Right cardiac atrium (tissue), 5 donors: ENCODE measurements at places on chromosomes 7 and 10. TPM values are rescaled to one million over a fixed set of nuclear protein-coding genes. Genes with fewer than 3 reads are reported as not detected.

- DNase-seq: no peak
Measured at GRCh38 chr7:14207138-14207537, 217.7 kb upstream of the ETV1 start.

- no peak for DNase-seq
Measured at GRCh38 chr7:79529214-79529880, 75.9 kb upstream of the MAGI2 start.

GRCh38 chr7:79936281-79936983 is 198.2 kb upstream of the GNAI1 start:
- no peak for DNase-seq

DNA sequence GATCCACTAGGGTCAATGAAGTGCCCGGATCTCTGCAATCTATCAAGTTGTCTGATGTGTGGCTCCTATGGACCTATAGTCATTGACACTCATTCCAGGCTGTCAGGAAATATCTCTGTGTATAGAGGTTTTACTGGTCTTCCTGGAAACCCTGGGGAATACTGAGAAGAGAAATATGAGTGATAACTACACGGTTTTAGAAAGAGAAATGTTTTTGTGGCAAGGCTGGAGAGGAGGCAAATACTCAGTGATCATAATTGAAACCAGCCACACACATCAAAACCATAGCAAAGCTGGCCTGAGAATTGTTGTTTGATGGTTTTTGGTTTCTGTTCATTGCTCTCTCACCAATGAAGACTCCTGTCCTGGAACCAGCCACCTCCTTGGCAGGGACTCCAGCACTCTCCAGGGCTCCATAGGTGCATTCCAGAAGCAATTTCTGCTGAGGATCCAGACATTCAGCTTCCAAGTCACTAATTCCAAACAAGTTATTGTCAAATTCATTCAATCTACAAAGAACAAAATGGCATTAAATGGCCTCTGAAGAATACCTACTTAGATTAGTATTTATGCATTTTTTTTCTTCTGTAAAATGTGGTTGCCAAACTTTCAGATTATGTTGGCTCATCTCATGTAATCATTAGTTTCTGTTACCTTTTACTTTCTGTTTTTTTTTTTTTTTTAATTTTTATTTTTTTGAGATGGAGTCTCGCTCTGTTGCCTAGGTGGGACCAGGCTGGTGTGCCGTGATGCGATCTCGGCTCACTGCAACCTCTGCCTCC is 108.6 kb upstream of the ABI1 start:
- DNase-seq: no peak

GRCh38 chr10:18607503-18608378 is 43.6 kb downstream of the NSUN6 start:
- DNase-seq: no peak

DNA sequence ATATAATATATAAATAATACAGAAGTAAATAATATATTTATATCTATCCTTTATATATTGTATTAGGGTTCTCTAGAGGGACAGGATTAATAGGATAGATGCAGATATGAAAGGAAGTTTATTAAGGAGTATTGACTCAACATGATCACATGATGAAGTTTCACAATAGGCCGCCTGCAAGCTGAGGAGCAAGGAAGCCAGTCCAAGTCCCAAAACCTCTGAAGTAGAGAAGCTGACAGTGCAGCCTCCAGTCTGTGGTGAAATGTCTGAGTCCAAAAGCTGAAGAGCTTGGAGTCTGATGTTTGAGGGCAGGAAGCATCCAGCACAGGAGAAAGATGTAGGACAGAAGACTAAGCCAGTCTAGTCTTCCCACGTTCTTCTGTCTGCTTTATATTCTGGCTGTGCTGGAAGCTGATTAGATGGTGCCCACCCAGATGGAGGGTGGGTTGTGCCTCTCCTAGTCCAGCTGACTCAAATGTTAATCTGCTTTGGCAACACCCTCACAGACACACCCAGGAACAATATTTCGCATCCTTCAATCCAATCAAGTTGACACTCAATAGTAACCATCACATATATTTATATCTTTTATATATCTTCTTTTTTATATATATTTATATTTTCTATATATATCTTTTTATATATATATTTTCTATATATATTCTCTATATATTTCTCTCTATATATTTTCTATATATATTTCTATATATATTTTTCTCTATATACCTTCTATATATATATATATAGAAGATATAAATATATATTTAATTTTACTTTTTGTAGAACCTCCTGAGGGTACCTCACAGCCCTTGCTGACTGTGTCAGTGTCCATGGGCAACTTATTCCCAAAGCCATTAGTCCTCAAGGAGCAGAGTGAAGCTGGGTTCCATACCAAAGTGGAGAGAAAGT is 24.6 kb upstream of the AKR1B10 start:
- DNase-seq: no peak

DNA sequence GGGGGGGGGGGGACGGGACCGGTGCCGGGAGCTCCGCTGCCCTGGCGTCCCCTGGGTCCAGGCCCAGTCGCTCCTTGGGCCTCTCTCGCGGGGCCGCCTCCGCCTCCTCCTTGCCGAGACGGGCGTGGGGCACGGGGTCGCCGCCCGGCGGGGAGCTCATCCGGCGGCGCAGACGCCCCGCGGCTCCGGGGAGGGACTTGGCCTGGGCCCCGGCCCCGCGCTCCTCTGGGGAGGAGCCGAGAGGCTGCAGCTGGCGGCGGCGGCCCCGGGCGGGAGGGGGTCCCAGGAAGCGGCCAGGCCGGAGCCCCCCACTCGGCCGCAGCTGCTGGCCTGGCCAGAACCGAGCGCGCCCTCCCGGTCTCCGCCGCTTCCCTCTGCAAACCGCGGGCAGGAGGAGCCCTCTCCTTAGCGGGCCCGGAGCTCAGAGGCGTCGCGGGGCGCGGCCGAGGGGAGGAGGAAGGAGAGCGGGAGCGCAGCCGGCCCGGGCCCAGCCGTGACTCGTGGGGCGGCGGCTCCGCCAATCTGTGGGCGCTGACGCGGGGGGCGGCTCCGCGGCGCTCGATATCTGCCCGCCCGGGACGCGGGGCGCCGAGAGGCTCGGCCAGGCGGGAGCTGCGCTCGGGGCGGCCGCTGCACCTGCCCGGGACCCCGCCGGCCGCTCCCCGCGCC is at the start of gene FAM20C:
Gene FAM20C, plus strand, starts transcription at position 591 of the 669 bp plus-strand sequence. CDS start 629 bp downstream, outside the sequence.
- DNase-seq: peak; percentile 95

DNA sequence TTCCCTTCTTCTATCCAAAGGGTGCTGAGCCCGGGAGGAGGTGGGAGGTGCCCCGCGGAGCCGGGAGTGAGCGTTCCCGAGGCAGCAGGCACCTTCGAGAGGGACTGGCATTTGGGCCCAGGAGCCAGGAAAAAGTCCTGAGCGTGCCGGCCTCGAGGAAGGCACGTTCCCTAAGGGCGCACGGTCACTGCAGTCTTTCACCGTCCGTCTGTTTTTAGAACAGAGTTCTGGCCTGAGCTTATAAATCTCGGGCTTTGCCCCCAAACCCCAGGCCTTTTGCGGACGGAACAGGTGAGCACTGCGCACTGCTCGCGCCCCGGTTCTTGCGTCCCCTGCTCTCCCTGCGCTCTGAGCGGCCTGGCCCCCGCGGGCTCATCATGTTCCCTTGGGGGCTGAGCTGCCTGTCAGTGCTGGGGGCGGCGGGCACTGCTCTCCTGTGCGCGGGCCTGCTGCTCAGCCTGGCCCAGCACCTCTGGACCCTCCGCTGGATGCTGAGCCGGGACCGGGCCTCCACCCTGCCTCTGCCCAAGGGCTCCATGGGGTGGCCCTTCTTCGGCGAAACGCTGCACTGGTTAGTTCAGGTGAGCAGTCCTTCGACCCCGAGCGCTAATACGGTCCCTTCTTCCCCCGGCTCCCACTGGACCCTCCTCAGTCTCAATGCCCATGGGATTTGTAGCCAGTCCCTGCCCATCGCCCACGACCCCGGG is 442 bp downstream of the CYP26C1 start:
- no peak for DNase-seq

Gene CFAP58
- polyA plus RNA-seq: 2.9 TPM

Gene AGMO
- 0.29 TPM for polyA plus RNA-seq

Gene PNLIPRP3
- polyA plus RNA-seq: not detected

Gene CTAGE6
- not detected for polyA plus RNA-seq

Gene HOGA1
- 15.0 TPM for polyA plus RNA-seq
